ENCODE measurements at places on chromosomes 4 and X.

DNA sequence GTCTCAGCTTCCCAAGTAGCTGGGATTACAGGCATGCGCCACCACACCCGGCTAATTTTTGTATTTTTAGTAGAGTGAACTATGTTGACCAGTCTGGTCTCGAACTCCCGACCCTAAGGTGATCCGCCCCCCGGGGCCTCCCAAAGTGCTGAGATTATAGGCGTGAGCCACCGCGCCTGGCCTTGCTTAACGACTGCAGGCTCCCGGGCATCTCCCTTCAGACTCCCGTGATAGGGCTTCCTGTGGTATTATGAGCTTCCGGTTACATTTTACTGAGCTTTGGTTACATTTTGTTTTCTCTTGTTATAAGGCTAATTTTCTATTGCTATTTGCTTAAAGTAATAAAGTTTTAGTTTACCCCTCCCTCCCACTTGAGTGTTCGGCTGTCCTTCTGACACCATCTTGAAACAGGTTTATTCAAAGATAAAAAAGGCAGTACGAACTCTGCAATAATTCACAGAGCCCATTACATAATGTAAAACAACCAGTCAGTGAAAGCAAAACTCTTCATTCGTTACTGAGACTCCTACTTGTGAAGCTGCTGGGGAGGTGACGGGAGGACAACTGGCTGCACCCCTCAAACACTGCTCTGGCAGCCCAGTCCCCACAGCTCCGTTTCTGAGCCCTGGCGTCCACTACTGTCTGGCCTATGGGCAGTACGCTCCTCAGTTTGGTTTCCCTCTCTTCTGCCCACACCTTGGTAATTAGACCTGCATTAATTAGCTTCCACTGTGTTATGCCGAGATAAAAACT lies 795.7 kb upstream of the SLIT2 start:
- peak; percentile 44 for DNase-seq

DNA sequence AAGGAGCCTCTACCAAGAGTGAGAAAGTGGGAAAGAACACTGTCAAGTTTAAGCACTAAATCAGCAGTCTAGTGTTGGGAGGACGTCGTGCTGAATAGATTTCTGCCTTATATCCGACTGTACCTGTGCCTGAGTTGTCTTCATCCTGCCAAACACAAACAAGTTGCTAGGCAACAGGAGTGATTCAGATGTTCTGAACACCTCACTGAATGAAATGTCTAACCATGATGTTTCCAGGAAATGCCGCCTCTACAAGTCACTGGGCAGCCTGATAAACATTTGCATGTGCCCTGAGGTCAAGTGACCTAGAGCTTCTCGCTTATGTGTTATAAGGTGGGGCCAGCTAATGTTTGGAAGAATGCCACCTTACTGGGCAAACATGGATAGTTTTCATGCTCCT lies 37.9 kb downstream of the SGMS2 start:
- peak; percentile 47 for DNase-seq

DNA sequence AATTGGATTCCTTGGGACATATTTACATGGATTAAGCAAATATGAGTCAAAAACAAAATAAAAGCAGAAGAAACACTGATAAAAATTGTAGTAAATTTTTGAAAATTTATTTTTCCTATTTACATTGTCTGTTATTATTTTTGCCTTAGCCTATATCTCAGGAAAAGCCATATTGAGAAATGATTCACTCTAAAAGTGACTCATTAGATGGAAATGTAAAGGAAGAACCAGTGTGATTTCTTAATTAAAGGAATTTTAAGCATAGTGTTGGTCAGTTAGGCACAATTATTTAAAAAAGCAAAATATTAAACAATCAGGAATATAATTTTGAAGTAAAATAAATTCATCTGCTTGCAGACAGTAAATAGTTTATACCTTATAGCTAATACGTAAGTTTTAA lies 167.4 kb upstream of the NAP1L5 start:
- DNase-seq = no peak

DNA sequence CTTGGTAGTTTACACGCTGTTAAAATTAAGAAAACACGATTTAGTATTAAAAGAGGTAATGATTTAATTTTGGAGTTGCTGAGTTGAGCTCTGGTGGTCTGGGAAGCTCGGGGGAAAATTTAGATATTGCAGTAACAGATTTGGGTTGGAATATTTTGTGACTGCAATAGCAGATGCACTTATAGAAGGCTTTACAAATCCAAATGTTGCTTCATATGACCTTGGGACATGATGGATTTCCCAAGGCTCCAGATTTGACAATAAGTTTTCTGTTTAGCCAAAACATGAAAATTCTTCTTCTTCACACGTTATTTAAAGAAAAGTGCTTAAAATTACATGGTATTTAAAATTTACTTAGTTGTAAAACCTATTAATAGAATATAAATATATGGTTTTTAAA lies 302.0 kb downstream of the SPRY1 start:
- no peak for DNase-seq
